ENCODE measurements at places on chromosomes 2 and 18.

GRCh38 chr2:6103949-6104348 lies 411.8 kb downstream of the SOX11 start:
- H3K36me3 ChIP-seq: no peaks in the 10 kb centered on the region
- H3K4me3 ChIP-seq: no peak overlapping the region
- no peak for DNase-seq

GRCh38 chr2:18976168-18976961 lies 382.1 kb downstream of the OSR1 start:
- no peak for DNase-seq
- H3K36me3 ChIP-seq: no peaks in the 10 kb centered on the region
- H3K27me3 ChIP-seq: no peaks in the 10 kb centered on the region
- H3K27ac ChIP-seq: no peak overlapping the region

DNA sequence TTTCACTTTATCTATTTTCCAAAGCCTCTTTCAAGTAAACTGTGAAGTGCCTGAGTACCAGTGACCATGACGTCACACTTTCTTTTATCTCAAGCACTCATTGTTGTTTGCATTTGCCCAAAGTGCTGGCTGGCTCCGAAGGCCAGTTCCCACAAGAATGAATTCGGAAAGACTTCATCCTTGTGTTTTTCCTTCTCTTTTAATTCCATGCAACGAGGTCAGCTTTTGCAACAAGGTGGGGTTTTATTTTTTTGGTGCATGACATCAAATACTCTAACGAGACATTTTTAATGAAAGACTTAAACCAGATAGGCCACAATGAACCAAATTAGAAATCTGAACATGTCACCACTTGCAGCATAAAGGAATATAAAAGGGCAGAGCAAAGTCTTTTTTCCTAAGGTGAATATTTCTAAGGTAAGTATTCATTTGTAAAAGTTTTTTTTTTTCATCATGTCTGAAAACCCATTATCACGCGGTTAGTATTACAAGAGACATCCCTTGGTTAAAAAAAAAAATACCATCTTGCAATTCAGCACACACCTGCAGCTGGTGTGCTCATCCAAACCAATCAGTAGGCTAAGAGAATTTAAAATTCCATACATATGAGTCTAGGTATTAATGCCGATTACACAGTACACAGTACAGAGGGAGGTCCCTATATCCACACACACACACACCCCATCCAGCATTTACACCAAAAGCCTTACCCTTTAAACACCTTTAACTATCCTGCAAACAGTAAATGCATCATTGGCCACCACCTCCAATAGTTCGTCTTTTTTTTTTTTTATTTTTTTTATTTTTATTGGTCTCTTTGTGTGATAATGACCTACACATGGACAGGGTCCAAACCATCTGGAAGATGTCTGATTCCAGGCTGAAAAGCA lies 2.3 kb downstream of the ARL4C start:
- no peak overlapping the region for H3K27ac ChIP-seq
- H3K4me1 ChIP-seq: peaks cover 17% of the 10 kb centered on the region
- H3K27me3 ChIP-seq: no peaks in the 10 kb centered on the region
- peak overlapping the region; percentile 50 for H3K4me3 ChIP-seq
- peak; percentile 81 for DNase-seq

- DNase-seq: peak; percentile 20
- no peaks in the 10 kb centered on the region for H3K27me3 ChIP-seq
- no peak overlapping the region for H3K4me3 ChIP-seq
Measured at GRCh38 chr2:33213648-33214047, 262.8 kb upstream of the RASGRP3 start.

DNA sequence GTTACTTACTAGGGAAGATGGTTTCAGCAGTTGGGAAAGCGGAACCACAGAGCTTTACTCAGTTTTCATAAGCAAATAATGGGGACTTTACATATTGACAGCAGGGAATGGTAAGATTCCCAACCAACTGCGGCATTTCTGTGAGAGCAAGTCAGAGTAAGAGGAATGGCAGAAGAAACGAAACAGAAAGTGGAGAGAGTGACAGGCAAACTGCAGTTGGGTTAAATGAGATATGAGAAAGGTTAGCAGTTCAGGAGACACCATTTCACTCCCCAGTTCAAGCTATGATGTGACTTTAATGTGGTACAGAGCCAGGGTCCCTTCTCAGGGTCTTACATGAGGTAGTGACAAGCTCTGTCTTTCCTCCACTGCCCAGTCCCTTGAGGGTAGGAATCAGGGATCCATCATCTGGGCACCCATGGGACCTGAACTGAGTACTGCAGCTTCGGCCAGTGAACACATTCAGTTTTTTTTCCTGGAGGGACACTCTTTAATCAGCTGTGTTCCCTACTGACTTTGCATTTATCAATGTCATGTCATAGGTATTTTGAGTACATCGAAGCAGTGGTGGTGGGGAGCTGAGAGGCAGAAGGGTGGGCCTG lies 33.0 kb upstream of the GREB1 start:
- H3K4me3 ChIP-seq: no peak overlapping the region
- H3K27ac ChIP-seq: peak overlapping the region; percentile 19
- no peaks in the 10 kb centered on the region for H3K27me3 ChIP-seq
- no peak for DNase-seq
- peaks cover 32% of the 10 kb centered on the region for H3K4me1 ChIP-seq

Data from cardiac muscle cell (in vitro differentiated cells and primary cell).